RPMI7951 (cell line): ENCODE measurements at places on chromosomes 5 and 9. TPM values are rescaled to one million over a fixed set of nuclear protein-coding genes. Genes with fewer than 3 reads are reported as not detected.

DNA sequence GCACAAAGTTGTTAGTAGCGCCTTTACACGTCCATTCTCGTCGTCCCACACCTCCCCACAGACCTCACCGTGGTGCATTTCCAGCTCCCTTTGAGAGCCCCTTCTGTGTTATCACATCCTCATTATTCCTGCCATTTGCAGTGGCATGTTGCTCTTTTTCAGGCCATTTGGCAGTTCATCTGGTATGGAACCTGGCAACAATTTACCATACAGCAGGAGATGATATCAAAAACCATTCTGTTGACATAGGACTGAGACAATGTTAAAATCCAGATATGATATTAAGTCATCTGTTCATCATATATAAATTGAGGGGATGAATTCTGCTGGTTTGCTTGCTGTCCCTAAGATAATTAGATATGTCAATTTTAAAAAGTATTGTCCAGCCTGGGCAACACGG is 83.0 kb downstream of the TMEM174 start:
- no peak for DNase-seq

DNA sequence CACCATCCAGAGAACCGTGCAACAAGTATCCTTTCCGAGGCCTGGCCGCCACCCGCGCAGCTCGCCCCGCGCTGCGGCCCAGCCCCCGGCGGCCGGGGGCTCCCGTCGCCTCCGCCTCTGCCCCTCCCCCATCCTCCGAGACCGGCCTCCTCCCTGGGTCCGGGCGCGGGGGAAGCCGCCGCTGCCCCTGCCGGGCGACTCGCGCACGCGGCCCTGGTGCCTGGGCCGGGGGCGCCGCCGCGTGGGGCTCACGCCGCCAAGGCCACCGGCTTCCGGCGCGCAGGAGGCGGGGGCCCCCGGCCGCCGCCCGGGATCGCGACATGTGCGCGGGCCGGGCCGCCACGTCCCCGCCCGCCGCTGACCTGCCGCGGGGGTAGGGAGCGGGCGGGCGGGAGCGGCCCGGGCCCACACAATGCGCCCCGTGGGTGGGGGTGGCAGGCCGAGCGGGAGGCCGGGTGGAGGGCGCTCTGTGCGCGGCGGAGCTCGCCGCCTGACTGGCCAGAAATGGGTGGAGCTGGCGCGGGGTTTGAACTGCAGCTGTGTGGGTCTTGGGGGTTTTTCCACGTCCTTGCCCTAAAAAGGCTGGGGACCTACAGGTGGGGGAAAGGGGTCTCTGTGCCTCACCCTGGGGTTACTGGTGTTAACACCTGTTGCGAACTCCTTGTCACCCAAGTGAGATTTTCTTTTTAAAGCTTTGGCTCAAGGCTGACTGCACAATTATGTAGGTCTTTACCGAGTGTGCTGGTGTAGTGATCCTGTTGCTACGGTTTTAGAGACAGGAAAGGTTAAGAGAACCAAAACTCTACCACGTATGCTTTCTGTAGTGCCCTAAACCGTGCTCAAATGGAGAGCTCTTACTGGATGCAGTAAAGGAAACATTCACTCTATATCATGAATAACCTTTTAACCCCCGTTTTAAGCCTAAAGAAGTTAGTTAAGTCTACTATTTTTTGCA is 32.3 kb downstream of the TNPO1 start:
- peak; percentile 33 for DNase-seq

DNA sequence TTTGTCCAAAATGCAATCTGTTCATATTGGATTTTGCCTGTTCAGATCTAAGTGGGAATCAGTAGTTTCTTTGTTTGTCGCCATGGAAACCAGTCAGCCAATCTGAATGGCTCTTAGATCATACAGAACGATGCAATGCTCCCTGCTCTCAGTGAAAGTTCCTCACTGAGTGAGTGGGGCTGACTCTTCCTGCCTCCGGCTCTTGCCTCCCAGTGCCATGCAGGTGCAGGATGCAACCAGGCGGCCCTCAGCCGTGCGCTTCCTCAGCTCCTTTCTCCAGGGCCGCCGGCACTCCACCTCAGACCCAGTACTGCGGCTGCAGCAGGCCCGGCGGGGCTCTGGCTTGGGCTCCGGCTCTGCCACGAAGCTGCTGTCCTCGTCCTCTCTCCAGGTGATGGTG is at the start of gene PTPDC1:
TSS of gene PTPDC1 (plus strand) at position 151 of the 400 bp plus-strand sequence. CDS start at position 218, 67 bp downstream.
- DNase-seq = peak; percentile 39

DNA sequence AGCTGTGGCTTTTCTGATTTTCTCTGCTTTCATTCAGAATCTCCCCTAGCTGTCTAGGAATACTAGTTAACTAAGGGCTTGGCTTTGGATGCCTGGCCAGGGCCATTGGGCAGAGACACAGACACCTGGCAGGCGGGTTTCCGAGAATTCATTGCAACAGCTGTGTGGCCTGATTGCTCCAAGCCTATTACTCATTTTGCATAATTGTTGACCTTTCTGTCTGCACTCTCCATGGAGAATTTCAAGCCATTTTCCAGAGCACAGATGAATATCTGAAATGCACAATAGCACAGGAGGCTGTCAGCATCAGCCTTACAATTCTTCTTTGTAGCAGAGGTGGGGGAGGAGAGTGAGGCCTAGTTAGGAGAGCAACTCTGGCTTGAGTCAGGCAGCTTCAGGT is 310.5 kb downstream of the DMAC1 start:
- no peak for DNase-seq

DNA sequence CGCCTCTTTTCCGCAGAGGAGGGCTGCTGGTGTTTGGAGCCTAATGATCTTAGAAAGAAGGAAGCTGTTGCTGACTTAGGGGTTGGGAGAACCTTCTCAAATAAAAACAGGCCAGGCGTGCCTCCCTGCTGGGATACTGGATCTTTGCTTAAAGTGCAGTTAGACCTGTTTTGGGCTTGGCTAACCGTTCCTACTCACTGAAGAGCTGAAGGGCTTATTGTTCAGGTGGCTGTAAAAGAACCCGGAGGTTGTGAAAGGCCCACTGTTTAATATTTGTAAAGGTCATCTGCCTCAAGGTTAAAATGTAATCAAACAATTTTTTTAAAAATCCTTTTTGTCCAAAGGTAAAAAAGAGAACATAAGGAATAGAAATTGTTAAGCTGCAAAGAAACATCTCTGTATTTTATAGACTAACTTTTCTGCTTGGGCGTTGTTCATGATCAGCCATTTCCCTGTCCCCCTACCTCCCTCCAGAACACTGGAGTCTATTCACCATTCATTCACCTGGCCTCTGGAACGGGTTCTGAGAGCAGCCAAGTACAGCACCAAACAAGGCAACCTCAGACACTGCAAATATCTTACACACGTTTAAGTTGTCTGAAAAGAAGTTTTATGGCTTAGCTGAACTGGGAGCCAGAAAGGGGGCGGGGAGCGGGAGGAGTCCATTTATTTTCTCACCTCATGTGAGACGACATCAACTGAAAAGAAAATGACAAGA is 18.6 kb upstream of the MTMR12 start:
- DNase-seq = no peak

DNA sequence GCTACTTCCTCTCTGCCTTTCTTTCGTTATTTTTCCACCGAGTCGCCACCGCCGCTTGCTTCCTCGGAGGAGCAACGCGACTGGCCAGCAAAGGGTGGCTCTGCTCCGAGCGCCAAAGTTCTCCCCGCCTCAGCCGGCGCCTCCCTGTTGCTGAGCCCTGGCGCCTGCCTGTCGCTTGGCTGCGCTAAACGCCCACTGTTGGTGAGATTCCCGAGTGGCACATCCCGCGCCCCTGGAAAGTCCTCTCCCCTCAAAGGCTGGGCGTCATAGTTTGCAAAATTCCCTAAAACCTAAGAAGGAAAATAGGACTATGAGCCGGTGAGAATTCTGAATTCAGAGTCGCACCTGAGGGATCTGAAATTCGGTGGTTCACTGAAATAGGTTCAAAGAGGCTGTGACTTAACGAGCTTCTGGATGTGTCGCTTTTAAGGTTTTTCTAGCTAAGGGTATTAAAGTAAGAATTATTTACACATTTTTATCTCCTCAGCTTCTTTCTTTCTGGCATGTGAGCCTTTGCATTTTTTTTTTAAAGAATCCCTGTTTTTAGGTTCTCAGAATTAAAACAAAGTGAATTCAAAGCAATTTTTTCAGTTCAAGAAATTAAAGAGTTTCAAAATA is at the start of gene GRIN3A:
TSS of gene GRIN3A (minus strand) at position 82 of the 618 bp plus-strand sequence. CDS start 668 bp downstream, outside the sequence.
- DNase-seq = no peak

MARVELD2 gene
- 1.1 and 2.5 TPM in 2 replicates for total RNA-seq

GRCh38 chr5:60522292-60522905 is 177.6 kb downstream of the DEPDC1B start:
- no peak for DNase-seq
